ENCODE measurements at places on chromosomes 6 and 20. TPM values are rescaled to one million over a fixed set of nuclear protein-coding genes. Genes with fewer than 3 reads are reported as not detected.

The SEL1L2 gene
- not detected for total RNA-seq

The DDO gene
- 0.24 TPM for total RNA-seq

The MUC22 gene
- not detected for total RNA-seq

The PAK5 gene
- total RNA-seq, result not detected

The QRSL1 gene
- total RNA-seq, result 10.8 TPM

The BMP2 gene
- 2.0 TPM for total RNA-seq

The CMTR1 gene
- total RNA-seq, result 31.8 TPM

The VSTM2L gene
- 3.4 TPM for total RNA-seq

The HLA-DOA gene
- total RNA-seq, result not detected

The HLA-DPB1 gene
- not detected for total RNA-seq

The SMOC2 gene
- total RNA-seq, result not detected

The BTNL2 gene
- not detected for total RNA-seq

All from mammary epithelial cell (primary cell).